ENCODE measurements at places on chromosomes 2 and 18. TPM values are rescaled to one million over a fixed set of nuclear protein-coding genes. Genes with fewer than 3 reads are reported as not detected.

Gene HJURP
- 10.9 TPM for total RNA-seq

Gene PLGLB2
- total RNA-seq: 4.1 TPM

Gene SCN7A
- total RNA-seq: not detected

Gene KCNK3
- total RNA-seq: not detected

Gene HSBP1L1
- total RNA-seq: 29.2 TPM

Gene MOGAT1
- not detected for total RNA-seq

Gene OXER1
- total RNA-seq: not detected

Gene PDCD1
- not detected for total RNA-seq

Gene SLC8A1
- 6.8 TPM for total RNA-seq

Gene TCF4
- 4.0 TPM for total RNA-seq

Gene DSG1
- 0.38 TPM for total RNA-seq

Gene DUSP19
- total RNA-seq: 1.1 TPM

Gene CLEC4F
- not detected for total RNA-seq

Gene CD207
- not detected for total RNA-seq

Gene CHST9
- total RNA-seq: not detected
